ENCODE measurements at places on chromosomes 2 and 18. TPM values are rescaled to one million over a fixed set of nuclear protein-coding genes. Genes with fewer than 3 reads are reported as not detected.

DNA sequence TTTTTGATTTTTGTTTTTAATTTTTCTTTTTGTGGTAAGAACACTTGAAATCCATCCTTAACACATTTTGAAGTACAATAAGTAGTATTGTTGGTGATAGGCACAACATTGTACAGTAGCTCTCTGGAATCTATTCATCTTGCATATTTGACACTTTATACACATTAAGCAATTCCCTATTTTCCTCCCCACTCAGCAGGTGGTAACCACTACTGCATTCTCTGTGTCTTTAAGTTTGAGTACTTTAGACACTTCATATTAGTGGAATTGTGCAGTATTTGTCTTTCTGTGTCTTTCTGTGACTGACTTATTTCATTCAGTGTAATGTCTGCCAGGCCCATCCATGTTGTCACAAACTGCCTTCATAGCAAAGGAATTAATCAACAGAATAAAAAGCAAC is 471.7 kb upstream of the CDH20 start:
- DNase-seq = no peak

DNA sequence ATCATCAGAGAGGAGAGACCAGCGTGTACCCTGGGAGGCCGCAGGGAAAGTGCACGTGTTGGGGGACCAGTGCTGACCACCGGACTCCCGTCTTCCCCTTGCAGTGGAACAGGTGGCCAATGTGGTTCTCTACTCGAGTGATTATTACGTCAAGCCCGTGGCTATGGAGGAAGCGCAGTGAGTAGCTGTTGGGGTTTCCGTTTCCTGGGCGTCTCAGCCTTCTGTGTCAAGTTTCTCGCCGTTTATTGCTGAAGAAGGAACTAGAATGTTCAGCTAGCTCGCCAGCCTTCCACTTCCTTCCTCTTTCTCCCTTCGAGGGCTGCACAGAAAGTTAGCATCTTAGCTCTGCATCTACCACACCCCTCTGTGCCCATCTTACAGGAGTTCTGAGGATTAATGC is 22.8 kb upstream of the DGKD start:
- no peak for DNase-seq

GRCh38 chr18:1498216-1498615 is 593.5 kb downstream of the ADCYAP1 start:
- no peak for DNase-seq

UGT1A9 gene
- not detected for total RNA-seq

SERPINB10 gene
- total RNA-seq = not detected
